AG04450 (cell line): ENCODE measurements at places on chromosomes 16 and 17.
A peak's percentile ranks its signal among the peaks of the same experiment; 100 is the strongest.

DNA sequence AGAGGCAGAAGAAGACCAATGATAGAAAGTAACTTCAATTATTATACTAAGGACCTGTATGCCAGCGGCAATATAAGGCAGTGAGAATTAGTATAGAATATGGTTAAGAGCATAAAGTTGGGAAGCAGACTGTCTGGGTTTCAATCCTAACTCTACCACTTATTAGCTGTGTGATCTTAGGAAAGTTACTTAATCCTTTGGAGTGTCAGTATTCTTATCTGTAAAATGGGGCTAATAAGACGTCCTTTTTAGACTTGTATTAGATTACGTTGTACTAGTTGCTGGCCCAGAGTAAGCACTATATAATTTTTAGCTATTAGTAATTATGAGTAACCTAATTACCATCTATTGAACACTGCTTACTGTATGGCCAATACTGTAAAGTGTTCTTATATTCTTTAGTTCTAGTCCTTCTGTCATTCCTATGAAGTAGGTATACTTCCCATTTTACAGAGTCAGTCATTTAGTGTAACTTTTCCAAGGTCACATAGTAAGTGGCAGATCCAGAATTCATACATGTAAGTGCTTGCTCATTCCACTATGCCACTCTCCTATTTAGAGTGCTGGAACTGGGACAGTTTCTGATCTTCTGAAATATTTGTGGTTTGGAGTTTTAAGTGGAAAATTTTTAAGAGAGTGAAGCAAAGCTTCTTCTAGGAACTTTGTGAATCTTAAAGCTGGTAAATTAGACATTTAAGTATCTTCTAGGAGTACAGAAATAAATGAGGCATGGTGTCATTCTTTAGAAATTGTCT, 22.5 kb downstream of the HEATR9 start:
- no peak for DNase-seq

DNA sequence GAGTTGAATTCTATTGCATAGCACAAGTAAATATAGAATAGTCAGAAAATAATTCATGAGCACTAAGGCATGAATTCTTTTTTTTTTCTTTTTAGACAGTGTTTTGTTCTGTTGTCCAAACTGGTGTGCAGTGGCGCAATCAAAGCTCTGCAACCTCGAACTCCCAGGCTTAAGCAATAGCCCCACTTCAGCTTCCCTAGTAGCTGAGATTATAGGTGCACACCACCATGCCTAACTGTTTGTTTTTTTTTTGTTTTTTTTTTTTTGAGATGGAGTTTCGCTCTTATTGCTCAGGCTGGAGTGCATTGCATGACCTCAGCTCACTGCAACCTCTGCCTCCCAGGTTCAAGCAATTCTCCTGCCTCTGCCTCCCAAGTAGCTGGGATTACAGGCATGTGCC, 16.6 kb downstream of the TUBD1 start:
- no peak for DNase-seq

DNA sequence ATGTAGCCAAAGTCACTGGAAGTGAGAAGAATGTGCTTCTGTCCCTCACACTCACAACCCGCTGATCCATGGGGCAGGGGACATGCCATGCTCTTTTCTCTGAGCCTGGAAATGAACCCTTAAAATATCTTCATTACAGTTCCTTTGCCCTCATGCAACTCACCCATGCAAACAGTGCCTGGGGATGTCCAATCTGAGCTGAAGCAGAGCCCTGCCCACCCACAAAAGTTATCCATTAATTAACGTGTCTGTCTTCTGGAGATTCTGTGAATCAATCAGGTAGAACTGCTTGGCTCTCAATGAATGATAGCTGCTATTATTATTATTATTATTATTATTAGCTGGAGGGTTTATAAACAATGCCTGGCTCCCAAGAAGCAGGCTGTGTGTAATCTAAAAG, 133.7 kb downstream of the USP31 start:
- DNase-seq = no peak

- no peak for DNase-seq
Observed at GRCh38 chr17:74126179-74126900, 77.1 kb upstream of the RPL38 start.

DNA sequence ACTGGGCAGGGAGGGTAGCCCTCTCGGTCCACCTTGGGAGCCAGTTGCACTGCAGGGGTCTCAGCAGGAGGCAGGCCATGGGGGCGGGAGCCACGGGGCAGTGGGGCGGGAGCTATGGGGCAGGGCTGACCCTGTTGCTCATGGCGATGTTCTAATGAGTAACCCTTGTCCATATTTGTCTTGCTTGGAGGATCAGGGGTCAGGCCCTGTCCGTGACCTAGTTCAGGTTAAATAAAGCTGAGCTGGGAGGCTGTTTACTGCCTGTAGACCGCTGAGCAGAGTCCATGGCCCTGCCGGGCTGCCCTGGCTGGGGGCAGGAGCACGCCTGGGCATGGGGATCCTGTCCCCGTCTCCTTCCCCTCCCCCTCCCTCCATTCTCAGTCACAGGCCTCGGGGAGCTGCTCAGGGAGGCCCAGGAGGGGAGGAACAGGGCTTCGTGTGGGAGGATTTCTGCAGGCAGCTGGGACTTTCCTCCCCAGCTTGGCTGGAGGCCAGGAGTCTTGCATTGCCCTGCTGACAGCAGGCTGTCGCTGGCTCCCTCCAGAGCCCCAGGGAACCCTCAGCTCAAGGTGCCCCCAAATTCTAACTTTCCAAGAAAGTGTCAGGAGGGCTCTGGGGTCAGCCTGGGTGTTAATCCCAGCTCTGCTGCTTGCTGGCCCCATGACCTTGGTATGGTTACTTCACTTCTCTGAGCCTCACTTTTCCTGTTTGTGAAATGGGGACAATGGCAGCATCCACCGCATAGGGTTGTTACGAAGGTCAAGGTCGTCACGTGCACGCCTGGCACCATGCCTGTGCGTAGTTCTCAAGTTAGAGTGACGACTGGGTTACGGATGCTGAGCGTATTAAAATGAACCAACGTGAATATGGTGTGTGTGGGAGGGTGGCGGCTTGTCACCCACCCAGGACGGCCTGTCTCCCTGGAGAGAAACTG, 6.1 kb upstream of the SERPINF2 start:
- DNase-seq = peak; percentile 32

- no peak for DNase-seq
Observed at GRCh38 chr16:12327971-12328726, 351.6 kb downstream of the SNX29 start.

- peak; percentile 52 for DNase-seq
Observed at GRCh38 chr16:85767531-85767930, 16.6 kb upstream of the C16orf74 start.

GRCh38 chr17:1529863-1530262, 13.5 kb upstream of the INPP5K start:
- DNase-seq = no peak

GRCh38 chr17:31295489-31295871, 1.6 kb downstream of the OMG start:
- no peak for DNase-seq

DNA sequence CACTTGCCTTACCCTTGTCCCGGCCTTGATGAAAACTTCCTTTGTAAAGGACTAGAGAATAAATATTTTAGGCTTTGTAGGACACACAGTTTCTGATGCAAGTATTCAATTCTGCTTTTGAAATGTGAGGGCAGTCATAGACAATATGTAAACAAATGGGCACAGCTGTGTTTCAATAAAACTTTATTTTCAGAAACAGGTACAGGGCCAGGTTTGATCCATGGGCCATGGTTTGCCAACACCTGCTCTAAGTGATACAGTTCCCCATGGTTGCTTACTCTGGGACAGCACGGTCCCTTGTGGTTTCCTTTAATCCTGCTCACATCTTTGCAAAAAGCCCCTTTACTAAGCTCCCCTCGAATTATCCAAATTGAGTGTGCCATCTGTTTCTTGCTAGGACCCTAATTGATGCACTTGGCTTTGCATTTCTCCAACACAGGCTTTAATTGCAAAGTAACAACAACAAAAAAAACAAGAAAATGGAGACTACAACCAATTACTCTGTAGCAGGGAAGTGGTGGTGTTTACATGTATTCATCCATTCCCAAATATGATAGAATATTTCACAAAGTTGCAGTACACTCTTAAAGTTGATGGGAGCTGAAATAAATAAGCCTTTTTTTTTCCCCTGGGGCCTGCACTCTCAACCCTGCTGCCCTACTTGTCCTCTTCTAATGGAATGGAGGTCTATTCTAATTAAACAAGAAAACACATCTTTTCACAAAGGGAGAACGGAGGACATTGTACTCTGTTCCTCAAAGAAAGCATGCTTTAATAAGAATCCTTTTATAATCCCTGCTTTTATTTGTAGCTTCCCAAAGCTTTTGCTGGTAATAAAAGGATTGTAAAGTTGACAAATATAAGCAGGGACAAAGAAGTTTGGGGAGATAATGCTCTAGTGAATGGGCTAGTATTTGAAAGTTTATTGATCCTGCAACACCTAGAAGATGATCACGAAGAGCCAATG, 37.7 kb upstream of the TOX3 start:
- DNase-seq = no peak

- no peak for DNase-seq
Observed at GRCh38 chr16:53449816-53450517, 15.7 kb downstream of the RBL2 start.

DNA sequence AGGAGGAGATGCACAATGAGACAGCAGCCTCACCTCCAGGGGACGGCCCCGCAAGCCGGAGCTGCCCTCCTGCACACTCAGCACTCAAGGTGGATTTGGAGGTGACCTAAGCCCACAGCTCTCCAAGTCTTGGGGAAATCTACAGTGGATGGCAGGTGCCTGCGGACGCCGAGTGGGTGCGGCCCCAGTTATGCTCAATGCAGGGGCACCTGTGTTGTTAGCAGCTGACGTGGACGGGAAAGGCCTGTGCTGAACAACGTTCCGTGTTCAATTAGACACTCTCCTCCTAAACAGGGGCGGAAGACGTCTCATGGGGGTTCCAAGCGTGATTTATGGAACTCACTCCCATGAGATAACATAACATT, 22.0 kb upstream of the METRNL start:
- no peak for DNase-seq

- no peak for DNase-seq
Observed at GRCh38 chr17:3956327-3956957, 7.8 kb downstream of the ATP2A3 start.

DNA sequence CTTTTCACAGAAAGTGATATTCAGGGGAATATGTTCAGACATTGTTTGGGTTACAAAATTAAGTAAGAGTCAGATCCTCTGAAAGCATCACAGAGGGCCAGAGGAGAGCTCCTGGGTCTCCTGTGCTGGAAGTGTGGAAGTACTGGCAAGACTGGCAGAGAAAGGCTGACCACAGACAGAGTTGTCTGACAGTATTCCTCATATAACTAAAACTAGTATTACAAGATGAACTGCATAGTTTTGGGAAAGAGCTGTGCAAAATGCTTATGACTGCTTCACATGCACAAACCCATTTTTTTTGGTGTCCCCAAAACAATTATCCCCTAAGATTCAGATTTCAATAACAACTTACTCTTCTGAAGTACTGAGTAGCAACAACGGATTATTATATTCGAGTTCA, 35.2 kb downstream of the N4BP1 start:
- no peak for DNase-seq

DNA sequence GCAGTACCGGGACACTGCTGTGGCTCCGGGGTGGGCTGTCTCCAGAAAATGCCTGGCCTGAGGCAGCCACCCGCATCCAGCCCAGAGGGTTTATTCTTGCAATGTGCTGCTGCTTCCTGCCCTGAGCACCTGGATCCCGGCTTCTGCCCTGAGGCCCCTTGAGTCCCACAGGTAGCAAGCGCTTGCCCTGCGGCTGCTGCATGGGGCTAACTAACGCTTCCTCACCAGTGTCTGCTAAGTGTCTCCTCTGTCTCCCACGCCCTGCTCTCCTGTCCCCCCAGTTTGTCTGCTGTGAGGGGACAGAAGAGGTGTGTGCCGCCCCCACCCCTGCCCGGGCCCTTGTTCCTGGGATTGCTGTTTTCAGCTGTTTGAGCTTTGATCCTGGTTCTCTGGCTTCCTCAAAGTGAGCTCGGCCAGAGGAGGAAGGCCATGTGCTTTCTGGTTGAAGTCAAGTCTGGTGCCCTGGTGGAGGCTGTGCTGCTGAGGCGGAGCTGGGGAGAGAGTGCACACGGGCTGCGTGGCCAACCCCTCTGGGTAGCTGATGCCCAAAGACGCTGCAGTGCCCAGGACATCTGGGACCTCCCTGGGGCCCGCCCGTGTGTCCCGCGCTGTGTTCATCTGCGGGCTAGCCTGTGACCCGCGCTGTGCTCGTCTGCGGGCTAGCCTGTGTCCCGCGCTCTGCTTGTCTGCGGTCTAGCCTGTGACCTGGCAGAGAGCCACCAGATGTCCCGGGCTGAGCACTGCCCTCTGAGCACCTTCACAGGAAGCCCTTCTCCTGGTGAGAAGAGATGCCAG, 12.9 kb downstream of the STH start:
- no peak for DNase-seq

DNA sequence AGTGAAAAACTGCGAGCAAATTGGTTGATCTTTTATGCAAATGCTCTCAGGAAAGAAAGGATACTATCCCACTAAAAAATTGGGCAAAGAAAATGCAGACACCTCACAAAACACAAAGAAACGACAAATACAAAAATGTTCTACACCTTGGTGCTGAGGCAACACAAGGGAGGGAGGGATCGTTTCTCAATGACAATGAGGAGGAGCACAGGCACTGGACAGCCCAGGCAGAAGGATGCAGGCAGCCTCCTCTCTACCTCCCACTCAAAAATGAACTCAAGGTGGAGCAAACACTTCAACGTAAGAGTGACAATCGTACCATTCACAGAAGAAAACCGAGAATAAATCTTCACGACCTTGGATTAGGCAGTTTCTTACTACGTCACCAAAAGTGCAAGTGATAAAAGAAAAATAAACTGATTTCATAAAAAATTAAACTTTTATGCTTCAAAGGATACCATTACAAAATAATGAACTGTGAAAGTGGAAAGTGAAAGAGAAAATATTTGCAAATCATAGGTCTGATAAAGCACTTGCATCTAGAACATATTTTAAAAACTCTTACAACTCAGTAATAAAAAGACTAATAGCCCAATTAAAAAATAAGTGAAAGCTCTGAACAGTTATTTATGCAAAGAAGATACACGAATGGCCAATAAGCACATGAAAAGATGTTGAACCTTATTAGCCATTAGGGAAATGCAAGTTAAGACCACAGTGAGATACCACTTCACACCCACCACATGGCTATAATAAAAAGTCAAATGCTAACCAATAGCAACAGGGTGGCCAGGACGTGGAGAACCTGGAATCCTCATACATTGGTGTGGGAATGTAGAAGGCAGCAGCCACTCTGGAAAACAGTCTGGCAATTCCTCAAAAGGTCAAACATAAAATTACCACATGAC, 80.8 kb upstream of the TRAP1 start:
- DNase-seq = no peak

- DNase-seq = no peak
Observed at GRCh38 chr16:10191096-10191495, 8.9 kb upstream of the GRIN2A start.

DNA sequence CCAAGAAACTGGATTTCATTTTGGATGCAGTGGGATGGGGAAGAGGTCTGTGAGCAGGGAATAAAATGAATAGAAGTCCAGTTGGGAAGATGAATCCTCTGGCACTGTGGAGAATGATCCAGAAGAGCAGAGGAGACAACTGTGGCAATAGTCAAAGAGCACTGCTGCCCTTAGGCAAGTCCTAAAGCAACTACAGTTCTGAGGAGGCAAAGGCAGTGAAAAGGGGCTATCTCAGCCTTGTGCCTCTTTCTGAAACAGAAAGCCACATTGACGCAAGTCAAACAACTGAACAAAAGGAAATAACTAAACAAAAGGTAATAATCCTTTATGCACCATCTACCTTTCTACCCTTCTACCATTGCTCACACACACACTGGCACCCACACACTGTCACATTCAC, 238.0 kb upstream of the AXIN2 start:
- DNase-seq = no peak
